ENCODE measurements at places on chromosomes 7 and 10.

GRCh38 chr10:43796781-43797180, 148.1 kb upstream of the ZNF32 start:
- DNase-seq = no peak

GRCh38 chr7:128266883-128267594, 26.0 kb downstream of the LEP start:
- no peak for DNase-seq

DNA sequence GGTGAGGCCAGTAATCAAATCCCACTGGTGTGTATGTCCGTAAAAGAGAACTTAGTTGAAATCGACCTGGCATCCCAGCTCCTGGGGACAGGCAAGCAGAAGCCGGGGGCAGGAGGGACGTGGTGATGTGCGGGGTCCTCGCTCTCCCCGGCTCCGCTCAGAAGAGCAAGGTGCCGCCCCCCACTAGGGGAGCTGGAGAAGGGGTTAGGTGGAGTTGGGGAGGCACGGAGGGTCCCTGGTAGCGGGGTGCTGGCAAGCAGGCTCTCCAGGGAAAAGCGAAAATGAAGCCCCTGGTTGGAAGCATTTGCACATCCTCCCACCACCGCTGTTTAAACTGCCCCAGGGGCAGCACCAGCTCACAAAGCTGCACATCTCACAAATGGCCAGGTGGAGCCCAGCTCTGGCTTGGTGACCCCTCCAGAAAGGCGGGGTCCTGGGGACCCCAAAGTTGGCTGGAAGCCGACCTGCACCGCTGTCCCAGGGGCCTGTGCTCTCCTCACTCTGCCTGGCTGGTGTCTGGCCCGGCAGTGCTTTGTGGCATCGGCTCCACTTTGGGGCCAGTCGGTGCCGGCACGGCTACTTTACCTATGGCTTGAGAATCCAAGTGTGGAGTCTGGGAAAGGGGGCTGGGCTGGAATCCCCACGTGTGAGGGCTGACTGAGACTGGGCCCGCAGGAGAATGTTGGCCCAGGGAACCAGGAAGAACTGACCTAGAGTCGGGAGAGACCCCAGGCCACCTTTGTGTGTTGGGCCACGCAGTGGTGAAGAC, 2.9 kb upstream of the CFAP46 start:
- no peak for DNase-seq

GRCh38 chr7:27097686-27098577, 2.1 kb upstream of the HOXA1 start:
- DNase-seq = no peak

DNA sequence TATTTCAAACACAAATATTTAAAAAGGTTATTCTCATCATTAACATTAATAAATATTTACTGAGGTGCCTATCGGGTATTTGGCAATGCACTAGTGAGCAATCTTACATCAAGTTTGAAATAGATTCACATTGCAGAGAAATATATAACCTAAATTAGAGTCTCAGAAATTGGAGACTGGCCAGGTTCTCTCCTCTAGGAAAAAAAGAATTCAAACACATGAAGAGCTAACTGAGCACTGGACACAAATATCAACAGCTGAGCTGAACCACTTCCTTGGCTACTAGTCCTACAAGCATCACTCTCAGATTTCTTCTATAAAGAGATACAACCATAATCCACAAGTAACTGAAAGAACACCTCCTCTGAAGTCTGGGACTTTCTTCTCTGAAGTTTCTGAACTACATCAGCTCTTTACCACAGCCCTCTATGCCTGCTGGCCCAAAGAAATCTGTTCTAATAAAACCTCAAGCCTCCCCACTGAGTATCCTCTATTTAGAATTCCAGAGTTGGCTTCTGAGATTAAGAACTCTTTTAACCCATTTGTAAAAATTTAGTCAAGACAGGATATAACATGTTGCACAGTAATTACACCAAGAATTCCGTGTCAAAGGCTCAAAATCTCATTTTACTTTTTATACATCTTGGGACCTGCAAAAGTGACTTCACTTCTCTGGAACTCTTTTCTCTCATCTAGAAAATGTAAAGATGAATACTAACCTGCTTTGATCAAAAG, 45.2 kb downstream of the MTERF1 start:
- no peak for DNase-seq

GRCh38 chr10:97687785-97688781, 1.0 kb upstream of the AVPI1 start:
- DNase-seq = no peak

DNA sequence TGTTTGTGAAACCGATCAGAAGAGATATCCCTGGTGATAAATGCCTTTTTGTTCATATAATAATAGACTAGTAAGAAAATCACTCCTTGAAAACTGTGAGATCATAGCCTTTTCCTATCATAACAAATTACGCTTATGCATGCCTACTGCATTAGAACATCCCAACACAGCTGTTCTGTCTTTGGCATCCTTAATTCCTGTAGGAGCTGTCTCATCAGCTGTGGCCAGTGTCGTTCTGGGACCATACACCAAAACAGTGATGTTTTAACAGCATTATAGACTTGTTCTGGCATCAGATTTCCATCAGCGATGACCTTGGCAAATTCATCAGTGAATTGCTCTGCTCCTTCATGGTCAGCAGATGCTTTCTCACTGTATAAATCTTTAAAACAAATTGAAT, 423.6 kb upstream of the LRGUK start:
- no peak for DNase-seq

DNA sequence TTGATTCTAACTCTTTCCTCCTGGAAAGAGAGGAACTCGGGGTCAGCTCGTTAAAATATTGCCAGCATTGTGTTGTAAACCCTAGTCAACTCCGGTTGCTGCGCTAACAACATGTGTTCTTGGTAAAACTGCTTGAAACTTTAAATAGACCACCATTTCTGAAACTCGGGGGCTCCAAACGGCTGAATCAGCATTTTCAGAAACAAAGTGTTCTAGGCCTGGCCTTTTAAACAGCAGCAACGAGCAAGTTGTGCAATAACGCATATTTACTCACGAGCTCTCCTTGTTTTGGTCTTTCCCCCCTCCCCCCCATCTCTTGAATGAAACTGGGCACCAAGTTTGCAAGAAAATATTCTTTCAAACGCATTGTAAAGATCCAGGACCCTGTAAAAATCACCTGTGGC, 9.2 kb upstream of the GRB10 start:
- no peak for DNase-seq

- DNase-seq = no peak
These were observed 137.8 kb upstream of the JCAD start for GRCh38 chr10:30197186-30197585.

Measured in stimulated activated CD4-positive, alpha-beta T cell treated with anti-CD3 and anti-CD28 coated beads, Interleukin-1b, Interleukin-23, amount 100 ng/mL, for 1 hour (primary cell).